Stomach (tissue), 19 donors: ENCODE measurements at places on chromosomes 3 and 15. TPM values are rescaled to one million over a fixed set of nuclear protein-coding genes. Genes with fewer than 3 reads are reported as not detected.

Gene DAZL
- not detected for total RNA-seq

Gene SH2D7
- not detected for total RNA-seq

Gene GPR160
- 69.6 TPM for total RNA-seq

Gene RAMAC
- 1.2 TPM for total RNA-seq
